Right lung (tissue), 10 donors: ENCODE measurements at places on chromosomes 13 and 19. TPM values are rescaled to one million over a fixed set of nuclear protein-coding genes. Genes with fewer than 3 reads are reported as not detected.

The OR10H1 gene
- 0.06 TPM for polyA plus RNA-seq

The ZNF556 gene
- polyA plus RNA-seq: 0.09 TPM

The PDX1 gene
- not detected for polyA plus RNA-seq

The IGFL1 gene
- polyA plus RNA-seq: not detected

The CEACAM6 gene
- 2.9 TPM for polyA plus RNA-seq

The FOXA3 gene
- 1.4 TPM for polyA plus RNA-seq

The CHST8 gene
- not detected for polyA plus RNA-seq

The SLC25A42 gene
- polyA plus RNA-seq: 15.6 TPM

The LGALS14 gene
- polyA plus RNA-seq: not detected

The HIPK4 gene
- polyA plus RNA-seq: 0.42 TPM

DNA sequence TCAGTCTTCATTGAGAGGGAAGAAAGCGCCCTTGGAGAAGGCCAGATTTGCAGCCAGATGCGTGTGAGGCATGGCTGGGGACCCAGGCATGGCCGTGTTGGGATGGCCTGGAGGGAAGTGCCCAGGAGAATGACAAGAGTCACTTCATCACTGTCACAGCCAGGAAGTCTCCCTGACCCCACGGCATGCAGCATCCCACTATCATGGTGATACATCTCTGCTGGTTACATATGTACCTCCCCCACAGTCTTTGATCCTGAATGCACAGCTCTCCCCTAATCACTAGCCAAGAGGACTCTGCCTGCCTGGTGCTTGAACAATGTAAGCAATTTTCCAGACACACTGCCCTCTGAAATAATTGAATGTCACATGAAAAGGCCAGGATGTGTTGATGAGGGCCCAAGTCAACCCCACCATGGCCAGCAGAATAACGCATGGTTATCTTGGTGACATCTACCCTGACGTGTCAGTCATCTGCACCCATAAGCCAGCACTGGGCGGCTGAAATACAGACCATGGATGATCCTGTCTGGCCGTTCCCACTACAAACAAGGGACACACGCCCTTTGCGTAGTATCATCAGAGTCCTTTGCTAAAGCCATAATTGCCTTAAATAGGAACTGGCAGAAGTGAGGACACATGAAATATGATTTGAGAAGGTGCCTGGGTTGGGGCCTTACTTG lies 149.7 kb upstream of the SPACA7 start:
- no peak for DNase-seq

GRCh38 chr13:24251525-24251924 lies 57.9 kb upstream of the C1QTNF9 start:
- DNase-seq: no peak

DNA sequence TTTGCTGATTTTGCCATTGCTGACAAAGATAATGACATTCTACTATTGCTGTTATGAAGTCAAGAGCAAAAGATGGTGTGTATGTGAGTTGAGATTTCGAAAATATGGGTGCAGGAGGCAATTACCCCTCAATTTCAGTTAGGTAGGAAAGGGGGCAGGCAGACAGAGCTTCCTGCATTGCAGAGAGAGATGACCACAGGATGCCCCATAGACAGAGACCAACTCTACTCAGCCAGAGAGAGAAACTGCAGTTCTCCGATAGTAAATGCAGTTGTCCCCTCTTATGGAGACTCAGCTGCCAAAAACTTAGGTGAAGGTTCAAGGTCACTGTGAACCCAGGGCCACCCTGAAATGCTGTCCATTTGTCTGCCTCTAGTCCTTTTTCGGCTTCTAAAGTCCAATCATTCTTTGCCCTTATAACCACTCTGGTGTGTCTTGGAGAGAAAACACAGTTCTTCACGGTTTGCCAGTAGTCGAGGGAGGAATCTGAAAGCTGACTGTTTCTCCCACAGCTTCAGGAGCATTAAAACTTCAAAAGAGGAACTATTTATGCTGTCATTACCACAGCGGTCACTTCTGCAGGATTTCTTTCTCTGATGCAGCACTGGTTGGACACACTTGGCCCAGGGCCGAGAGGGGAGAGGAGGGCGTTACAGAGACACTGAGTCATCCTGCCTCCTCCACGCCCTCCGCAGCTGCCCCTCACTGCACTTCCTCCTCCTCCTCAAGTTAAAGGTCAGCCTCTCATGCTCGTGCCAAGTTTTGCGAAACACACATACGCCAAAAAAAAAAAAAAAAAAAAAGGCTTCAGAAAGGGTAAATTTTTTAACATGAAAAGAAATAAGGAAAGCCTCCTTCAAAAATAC lies 264.3 kb downstream of the FOXO1 start:
- DNase-seq: peak; percentile 84

DNA sequence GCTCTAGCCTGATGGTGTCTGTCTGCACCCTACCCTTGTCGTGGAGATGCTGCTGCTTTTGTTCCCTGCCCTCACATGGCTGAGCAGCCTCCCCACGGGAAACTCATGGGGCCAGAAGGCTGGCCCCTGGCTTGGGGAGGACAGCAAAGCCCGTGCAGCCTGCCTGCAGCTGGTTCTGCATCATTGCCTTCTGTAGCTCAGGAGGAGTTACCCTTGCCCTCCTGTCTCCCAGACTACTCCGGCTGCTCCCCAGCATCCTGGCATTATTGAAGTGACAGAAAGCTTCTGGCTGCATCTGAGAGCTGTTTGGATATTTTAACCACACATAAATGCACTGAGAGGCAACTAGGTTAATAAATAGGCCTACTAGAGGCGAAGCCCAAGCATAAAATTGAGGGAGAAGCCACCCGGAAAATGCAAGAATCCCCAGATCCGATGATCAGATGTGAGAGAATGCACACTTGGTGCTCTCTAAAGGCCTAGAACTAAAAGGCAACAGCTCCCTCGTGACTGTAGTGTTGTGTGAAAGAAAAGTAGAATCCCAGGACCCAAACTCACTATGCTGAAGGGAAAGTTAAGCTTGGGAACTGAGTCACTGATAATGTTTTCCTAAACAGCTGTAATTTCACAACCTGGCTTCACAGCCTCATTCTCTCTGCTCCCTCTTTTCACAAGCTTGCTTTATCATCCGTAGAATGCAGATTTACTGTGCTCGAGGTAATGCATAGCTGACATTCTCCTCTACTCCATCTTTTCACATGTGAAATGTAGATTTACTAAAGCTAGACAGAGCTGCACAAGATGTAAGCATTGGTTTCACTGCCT lies 110.8 kb downstream of the TNFRSF19 start:
- no peak for DNase-seq

- DNase-seq: no peak
Observed at GRCh38 chr19:58492265-58492664, 16.1 kb downstream of the ZNF446 start.

GRCh38 chr13:31848621-31849020 lies 109.3 kb downstream of the RXFP2 start:
- DNase-seq: no peak

DNA sequence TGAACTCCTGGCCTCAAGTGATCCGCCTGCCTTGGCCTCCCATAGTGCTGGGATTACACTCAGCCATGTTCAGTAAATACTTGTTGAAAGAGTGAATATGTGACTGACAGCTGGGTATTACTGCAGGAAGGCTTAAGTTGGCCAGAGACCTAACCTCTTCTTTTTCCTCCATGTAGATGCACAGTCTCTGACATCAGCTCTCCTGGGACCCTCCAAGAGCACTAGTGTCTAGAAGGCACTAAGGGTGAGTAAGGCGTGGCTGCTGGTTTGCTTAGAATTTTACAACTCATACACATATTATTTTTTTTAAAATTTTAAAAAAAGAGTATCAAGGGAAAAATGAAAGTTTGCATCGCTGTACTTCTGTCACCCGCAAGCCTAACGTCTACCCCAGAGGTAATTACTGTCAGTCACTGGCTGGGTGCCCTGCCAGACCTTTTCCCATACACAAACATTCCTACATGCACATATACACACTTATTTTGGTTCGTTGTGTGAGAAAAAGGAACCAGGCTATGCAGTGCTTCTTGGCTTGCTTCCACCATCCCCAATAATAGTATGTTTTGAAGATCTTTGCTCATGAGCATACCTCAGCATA lies 122.0 kb downstream of the SIPA1L3 start:
- DNase-seq: no peak

GRCh38 chr13:63279136-63279535 lies 1863.5 kb upstream of the PCDH20 start:
- DNase-seq: no peak

GRCh38 chr19:7817801-7818200 lies 12.2 kb upstream of the EVI5L start:
- no peak for DNase-seq

DNA sequence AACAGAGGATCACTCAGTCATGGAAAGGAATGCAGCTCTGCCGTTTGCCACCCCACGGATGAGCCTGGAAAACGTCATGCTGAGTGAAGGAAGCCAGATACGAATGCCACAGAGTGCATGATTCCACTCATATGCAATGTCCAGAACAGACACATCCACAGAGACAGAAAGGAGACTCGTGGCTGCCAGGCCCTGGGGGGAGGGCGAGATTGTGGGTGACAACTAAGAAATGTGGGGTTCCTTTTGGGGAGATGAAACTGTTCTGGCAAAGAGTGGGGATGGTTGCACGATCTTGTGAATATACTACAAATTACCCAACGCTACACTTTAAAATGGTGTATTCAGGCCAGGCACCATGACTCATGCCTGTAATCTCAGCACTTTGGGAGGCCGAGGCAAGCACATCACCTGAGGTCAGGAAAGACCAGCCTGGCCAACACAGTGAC lies 27.2 kb upstream of the NAPA start:
- no peak for DNase-seq

DNA sequence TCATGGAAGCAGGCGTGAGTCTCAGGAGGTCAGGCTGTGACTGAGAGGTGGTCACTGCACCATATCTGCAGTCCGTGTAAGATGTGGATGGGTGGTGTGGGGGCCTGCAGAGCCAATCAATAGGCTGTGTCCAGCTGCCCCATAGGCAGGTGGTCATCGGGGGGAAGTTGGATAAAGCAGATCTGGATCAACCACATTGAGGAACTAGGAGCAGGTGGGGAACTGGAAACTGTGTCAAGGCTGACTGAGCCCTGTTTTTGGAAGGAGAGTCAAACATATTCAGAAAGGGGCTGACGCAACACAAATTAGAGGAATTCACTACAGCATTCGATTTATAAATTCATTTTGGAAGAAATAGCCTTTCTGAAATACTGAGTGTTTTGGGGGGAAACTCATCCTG lies 15.0 kb downstream of the CLEC4M start:
- DNase-seq: no peak
